ENCODE measurements at places on chromosomes 6 and 20.

GRCh38 chr6:36349240-36349639, 12.6 kb upstream of the BNIP5 start:
- no peak for DNase-seq

DNA sequence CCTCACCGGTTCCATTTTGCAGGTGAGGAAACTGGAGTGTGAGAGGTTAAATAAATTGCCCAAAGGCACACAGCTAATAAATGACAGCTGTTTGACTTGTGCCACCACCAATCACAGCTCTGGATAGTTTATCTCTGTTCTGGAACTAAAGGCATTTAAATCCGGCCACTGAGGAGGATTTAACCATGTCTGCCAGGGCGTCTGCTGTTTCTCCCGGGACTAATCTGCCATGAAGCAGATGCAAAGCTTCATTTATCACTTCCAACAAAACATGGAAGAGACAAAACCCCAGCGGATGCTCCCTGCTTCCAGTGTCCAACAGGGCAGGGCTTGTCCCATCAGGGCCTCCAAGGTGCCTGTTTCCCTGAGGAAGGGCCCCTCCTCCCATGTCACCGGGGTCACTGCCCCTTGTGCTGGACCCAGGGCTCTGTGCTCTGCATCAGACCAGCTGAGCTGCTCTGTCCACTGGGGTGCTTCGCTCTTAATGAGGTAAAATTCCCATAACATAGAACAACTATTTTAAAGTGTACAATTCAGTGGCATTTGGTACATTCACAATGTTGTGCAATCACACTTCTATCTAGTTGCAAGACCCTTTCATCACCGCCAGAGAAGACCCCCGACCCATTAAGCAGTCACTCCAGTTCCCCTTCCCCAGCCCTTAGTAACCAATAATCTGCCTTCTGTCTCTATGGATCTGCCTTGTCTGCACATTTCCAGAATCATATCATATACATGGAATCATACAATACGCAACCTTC, 244.3 kb downstream of the PTPRT start:
- DNase-seq = no peak

DNA sequence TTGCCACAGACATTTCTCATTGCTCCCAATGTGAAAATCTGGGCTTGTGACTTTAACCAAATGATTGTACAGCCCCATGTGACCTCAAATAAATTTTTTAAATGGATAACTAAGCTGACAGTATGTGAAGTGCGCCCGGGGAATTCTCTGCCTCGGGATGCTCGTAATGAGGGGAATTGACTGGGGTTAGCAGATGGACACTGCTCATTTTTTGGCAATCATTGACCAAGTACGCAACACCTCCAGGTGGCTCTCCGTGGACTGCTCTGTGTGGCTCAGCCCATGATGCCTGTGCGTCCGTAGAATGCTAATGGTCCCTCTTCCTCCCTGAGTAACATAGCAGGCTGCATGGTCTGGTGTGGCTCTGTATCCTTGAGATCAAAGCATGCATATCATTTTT, 42.4 kb downstream of the FARS2 start:
- no peak for DNase-seq

- no peak for DNase-seq
Measured at GRCh38 chr20:61439251-61439650, 187.2 kb downstream of the CDH4 start.

DNA sequence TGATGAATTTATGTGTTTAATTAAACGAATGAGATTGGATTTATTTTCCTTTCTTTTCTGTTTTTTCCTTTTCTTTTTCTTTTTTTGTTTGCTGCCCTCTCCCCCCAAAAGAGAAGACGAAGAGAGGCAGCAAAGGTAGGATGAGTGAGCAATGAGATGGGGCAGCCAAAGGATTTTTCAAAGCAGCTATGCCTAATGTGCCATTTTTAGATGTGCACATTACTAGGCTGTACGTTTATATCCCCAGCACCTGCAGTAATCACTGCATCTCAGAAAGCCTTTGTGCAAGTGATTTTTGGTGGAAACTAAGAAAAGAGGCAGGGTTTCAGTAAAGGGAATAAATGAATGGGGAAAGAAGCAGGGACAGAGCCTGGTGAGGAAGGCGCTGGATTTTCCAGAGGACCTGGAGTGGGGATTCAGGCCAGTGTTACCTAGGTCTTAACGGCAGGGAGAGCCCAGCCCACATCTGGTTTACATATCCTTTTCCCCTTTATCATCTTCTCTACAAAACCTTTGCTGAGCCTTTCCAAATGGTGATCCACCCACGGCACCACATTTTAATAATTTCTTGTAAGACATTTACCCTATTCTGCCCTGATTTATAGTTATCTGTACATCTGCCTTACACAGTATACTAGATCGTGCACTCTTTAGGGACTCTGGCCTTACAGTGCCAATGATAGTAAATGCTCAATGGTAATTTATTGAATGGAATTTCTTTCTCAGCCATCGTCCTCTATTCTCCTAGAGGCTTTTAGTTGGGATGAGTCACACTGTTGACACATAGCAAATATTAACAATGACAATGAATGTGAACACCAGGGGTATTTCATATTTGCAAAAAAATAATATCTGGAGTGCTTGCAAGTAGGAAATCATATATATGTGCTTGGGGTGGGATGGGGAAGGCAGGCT, 38.3 kb upstream of the ATXN1 start:
- DNase-seq = peak; percentile 63

- DNase-seq = peak; percentile 82
Measured at GRCh38 chr20:23637282-23638221, at the start of gene CST3. TSS of gene CST3 (minus strand) at chr20:23637955. CDS start at chr20:23637862, 93 bp downstream.

DNA sequence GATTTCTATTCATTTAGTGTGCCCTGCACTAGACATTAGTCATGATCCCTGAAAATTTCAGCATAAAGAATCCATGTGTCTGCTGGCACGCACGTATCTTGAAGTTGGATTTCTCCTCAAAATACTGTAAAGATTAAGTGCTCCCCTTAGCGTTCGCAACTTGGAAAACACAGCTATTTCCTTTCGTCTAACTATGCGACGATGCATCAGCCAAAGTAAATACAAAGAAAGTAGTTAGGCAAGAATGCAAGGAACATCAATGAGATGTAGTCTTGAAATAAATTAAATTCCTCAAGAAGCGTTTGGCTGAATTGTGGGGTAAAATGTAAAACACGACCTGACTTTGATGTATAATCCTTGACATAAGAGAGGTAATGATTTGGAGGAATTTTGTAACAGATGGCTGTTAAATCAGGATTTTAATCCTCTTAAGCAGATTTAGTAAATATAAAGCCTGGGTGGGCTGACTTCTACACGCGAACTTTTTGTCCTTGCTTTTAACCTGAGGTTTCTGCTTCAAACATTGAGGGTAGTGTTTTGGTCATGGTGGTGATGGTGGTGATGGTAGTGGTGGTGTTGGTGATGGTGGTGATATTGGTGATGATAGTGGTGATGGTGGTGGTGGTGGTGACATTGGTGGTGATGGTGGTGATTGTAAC, 88.2 kb downstream of the FOXF2 start:
- DNase-seq = peak; percentile 79
